Lower lobe of right lung (tissue), 2 donors: ENCODE measurements at places on chromosomes 2 and 18. TPM values are rescaled to one million over a fixed set of nuclear protein-coding genes. Genes with fewer than 3 reads are reported as not detected.

DNA sequence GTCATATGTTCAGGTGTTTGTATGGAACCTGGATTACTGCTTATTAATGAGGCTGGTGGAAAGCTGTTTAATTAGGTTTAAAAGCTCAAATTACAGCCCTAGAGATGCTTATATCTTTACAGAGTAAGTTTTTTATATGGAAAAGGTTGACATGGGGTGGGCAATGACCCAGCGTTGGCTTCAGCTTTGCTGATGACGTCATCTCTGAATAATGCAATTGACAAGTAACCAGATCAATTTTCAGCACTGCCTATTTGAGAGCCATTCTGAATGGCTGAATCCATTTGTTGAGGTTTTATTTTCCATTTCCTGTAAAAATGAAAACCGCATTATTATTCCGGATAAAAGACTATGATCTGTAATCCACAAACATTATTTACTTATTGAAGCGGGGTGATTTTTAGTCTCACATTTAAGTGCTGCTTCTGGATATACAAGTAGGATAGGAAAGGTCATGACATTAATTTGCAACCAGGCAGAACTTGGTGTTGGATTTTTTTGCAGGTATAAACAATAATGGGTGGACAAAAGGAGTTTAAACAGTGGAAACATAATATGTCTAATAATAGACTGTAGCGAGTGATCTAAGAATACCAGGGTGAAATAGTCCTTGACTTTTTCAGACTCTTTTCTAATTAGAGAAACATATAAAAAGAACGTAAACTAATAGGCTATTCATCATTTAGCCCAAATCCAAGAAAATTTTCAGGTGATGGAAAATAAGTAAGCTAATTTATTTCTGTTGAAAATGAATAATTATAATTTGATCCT is 2.7 kb downstream of the PPP1R1C start:
- no peak for DNase-seq

The SMYD5 gene
- 13.3 TPM for total RNA-seq

GRCh38 chr2:29796446-29796845 is 124.9 kb downstream of the ALK start:
- DNase-seq: no peak

DNA sequence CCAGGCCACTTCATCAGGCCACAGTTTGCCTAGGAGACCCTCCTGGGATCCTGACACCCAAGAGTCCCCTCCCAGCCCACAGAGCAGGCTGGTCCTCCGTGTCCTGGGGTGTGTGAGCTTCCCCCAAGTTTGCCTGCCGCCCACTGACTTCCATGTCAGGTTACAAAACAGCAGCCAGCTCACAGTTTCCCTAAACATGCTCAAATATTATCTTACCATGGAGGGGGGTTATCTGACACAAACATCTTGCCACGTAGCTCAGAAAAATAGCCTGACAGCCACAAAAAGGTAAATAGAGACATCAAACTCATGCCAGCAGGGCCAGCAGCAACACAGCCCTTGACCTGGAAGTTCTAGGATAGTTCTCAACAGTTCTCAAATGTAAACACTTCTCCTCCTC is 346.5 kb downstream of the TNS1 start:
- DNase-seq: no peak

DNA sequence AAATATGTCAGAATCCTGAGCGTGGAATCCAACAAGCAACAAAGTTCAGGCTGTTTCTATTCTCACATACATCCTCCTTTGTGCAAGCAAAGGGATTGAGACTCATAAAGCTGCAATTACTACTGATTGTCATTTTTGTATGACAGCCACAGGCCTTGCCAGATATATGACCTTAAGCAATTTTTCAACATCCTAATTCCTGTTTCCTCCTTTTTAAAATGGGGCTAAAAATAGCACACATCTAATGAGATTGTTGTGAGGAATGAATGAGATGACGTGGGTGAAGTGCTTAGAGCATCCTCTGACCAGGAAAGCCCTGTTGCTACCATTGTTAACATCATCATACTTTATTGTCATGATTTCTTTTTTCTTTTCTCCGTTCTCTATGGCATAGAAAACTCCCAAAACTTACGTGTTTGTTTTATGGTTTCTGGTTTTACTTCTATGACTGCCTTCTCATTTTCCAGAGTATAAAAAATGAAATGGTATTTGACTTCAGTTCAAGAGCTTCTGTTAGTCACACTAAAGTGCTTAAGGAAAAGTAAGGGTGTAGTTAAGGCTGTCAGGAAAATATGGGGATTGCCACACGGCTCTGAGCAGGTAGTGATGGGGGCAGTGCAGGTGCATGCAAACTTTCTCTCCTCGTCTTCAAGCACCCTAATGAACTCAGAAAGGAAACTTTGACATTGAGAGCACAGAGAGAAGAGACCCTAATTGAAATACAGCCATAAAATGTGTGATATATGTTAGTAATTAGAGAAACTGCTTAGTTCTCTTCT is 590.6 kb upstream of the NETO1 start:
- DNase-seq: no peak

DNA sequence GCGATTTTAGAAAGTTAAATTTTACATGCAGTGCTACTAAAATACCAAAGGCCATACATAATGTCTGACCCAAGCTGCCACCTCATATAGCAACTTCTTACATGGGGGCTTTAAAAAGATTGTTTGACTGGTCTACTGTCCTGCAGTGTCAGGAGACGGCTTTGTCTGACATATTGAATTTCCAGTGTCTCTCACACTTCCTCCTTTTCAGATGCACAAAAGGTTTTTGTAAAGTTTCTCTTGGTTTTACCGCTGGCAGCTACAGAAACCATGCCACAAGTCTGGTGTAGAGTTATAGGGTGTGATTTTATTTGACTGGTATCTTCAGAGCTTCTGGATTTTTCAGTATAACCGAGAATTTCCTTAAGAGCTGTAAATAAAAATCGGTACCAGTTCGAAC is 1.1 kb upstream of the ASAP2 start:
- DNase-seq: no peak

DNA sequence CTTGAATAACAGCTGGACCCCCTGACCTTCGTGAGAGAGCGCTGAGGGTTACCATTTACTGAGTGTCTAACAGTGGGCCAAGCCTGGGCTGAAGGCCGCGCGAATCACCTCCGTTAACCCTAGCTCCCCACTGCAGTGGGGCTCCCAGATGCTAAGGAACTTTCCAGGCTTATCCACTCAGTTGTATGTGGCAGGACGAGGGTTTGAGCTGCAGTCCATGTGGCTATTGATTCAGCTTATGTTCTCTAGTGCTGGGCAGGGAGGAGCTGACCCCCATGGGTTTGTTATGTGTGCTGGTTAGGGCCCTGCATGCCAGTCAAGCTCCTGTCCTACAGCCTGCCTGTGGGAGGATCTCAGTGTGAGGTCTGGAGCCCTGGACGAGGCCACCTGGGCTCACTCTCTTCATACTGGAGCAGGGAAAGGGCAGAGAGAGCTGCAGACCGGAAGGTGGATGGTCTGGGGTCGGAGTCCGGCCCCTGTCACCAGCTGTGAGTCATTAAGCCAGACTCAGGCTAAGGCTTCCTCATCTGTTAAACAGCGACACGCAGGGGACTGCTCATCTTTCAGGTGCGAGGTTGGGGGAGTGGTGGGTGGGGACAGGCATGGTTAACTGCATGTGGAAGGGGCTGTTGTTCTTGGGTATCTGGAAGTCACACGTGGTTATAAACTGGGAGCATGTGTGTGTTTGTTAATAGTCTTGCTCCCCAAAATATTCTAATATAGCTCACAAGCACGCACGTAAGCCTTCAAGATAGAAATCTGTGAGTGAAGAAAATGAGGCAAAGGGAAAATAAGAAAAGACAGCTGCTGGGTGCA is 6.6 kb downstream of the PSD4 start:
- no peak for DNase-seq

The CNDP1 gene
- total RNA-seq: not detected

The IGFBP5 gene
- total RNA-seq: 145 TPM

DNA sequence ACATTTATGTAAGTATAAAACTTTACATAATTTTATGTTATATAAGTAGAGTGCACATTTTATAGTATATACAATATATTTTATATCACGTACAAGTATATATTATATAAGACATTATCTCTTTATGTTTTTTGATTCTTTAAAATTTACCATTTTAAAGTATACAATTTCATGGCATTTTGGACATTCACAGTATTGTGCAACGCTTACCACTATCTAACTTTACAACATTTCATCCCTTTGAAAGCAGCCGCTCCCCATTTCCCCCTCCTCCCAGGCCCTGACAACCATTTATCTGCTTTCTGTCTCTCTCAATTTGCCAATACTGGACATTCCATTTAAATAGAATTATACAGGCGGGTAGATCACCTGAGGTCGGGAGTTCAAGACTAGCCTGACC is 512.5 kb downstream of the TSN start:
- DNase-seq: no peak

DNA sequence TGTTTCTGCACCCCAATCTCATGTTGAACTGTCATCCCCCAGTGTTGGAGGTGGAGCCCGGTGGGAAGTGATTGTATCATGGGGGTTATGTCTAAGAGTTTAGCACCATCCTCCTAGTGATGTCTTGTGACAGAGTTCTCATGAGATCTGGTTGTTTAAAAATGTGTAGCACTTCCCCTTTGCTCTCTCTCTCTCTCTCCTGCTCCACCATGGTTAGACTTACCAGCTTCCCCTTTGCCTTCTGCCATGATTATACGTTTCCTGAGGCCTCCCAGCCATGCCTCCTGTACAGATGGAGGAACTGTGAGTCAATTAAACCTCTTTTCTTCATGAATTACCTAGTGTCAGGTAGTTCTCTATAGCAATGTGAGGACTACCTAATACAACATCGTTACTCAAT is 396.9 kb upstream of the LRATD1 start:
- no peak for DNase-seq

- DNase-seq: no peak
Measured at GRCh38 chr2:147273628-147274027, 571.2 kb upstream of the ACVR2A start.

The MBP gene
- 90.6 TPM for total RNA-seq

DNA sequence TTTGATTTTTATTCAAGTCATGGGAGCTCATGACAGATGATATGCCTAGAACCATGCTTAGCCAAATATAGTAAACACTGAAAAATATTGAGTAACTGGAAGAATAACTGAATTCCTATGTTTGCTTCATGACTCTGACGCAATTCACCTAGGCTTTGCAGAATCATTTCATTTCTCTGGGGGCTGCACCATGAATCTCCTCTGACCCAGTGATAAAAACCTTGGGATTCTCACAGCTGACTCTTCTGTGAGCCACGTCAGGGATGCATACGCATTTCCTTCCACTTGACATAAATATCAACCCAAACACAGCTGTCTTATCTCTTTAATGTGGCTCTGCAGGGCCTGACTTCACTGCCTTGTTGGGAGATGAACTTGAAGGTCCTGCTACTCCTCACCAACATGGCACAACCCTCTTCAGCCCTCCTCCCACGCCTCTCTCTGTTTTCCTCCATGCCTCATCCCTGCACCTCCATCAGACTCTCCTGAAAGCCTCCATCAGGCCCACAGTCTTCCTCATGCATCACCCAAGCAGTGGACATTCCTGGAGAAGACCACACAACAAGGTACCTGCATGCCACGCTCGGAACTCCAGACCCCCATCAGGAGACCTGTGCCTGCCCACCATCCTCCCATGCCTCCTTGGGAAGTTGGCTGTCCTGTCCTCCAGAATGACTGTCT is 29.8 kb downstream of the COL6A3 start:
- DNase-seq: no peak
